CD8-positive, alpha-beta memory T cell (primary cell): ENCODE measurements at places on chromosomes 1 and 21. TPM values are rescaled to one million over a fixed set of nuclear protein-coding genes. Genes with fewer than 3 reads are reported as not detected.

- no peak overlapping the region for H3K4me3 ChIP-seq
- H3K27ac ChIP-seq = no peak overlapping the region
- no peaks in the 10 kb centered on the region for H3K4me1 ChIP-seq
- DNase-seq = no peak
- no peaks in the 10 kb centered on the region for H3K27me3 ChIP-seq
Observed at GRCh38 chr1:94329986-94330385, 88.2 kb upstream of the ABCD3 start.

ANXA9 gene
- not detected for polyA plus RNA-seq

GRCh38 chr1:160681066-160681890 is 30.3 kb downstream of the CD48 start:
- H3K27ac ChIP-seq = no peak overlapping the region
- no peaks in the 10 kb centered on the region for H3K27me3 ChIP-seq
- no peak overlapping the region for H3K4me3 ChIP-seq
- H3K36me3 ChIP-seq = peaks cover 47% of the 10 kb centered on the region
- DNase-seq = peak; percentile 81

- no peak overlapping the region for H3K27ac ChIP-seq
- no peaks in the 10 kb centered on the region for H3K4me1 ChIP-seq
- H3K36me3 ChIP-seq = no peaks in the 10 kb centered on the region
- H3K4me3 ChIP-seq = no peak overlapping the region
- no peaks in the 10 kb centered on the region for H3K27me3 ChIP-seq
Observed at GRCh38 chr21:25858325-25858724, 123.6 kb downstream of the GABPA start.

RHEX gene
- not detected for polyA plus RNA-seq

- H3K27me3 ChIP-seq = no peaks in the 10 kb centered on the region
- peak; percentile 33 for DNase-seq
- H3K4me1 ChIP-seq = peaks cover 11% of the 10 kb centered on the region
- H3K27ac ChIP-seq = no peak overlapping the region
Observed at GRCh38 chr1:151130987-151131586, 15.3 kb downstream of the SEMA6C start.

GRCh38 chr1:52670604-52671003 is 27.5 kb downstream of the COA7 start:
- H3K27ac ChIP-seq = no peak overlapping the region
- H3K36me3 ChIP-seq = peaks cover 11% of the 10 kb centered on the region
- H3K4me1 ChIP-seq = no peaks in the 10 kb centered on the region
- H3K4me3 ChIP-seq = no peak overlapping the region
- no peaks in the 10 kb centered on the region for H3K27me3 ChIP-seq

GPR153 gene
- 0.39 TPM for polyA plus RNA-seq

DNA sequence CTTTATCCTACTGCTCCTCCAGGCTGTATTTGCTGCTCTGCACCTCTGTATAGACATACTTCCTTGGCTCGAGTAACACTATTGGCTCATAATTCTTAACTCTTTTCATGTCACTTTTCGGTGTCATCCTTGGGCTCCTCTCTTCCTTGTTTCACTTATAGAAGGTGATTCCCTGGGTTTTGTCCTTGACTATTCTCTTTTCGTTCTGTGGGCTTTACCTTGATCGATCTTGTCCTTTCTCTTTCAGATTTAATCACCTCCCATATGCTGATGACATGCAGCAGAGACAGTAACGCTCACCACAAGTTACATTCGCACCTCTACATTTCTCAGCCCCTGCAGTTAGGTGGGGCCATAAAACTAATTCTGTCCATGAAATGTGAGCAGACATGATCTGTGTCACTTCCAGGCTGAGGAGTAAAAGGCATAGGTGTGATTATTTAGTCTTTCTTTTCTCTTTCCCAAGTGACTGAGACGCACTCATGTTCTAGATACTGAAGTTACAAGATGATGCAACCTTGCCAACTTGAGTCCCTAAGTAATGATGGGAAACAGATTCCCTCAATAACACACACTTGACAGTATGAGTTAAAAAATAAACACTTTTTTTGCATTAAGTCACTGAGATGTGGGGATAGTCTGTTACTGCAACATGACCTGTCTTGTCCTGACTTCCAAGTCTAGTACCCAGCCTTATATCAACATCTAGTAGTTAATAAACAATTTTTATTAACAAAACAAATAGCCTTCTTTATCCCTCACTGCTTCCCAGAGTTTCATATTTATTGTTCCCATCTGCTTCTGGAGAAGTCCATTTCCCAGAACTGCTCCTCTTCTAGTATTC is 49.9 kb upstream of the HAO2 start:
- no peaks in the 10 kb centered on the region for H3K36me3 ChIP-seq
- peaks cover 4% of the 10 kb centered on the region for H3K4me1 ChIP-seq
- no peaks in the 10 kb centered on the region for H3K27me3 ChIP-seq
- no peak overlapping the region for H3K4me3 ChIP-seq
- no peak overlapping the region for H3K27ac ChIP-seq

RIPK4 gene
- polyA plus RNA-seq = not detected
